Glomerular endothelial cell (primary cell): ENCODE measurements at places on chromosomes 2 and 18. TPM values are rescaled to one million over a fixed set of nuclear protein-coding genes. Genes with fewer than 3 reads are reported as not detected.

The DSC1 gene
- not detected in 2 replicates for total RNA-seq

The IL36RN gene
- not detected in 2 replicates for total RNA-seq

The CFAP65 gene
- total RNA-seq = not detected in 2 replicates

The GAD1 gene
- 0.35 TPM in 1 of 2 replicates, not detected in the other for total RNA-seq

- peak; percentile 52 for DNase-seq
Measured at GRCh38 chr18:63322908-63323634, 3.5 kb upstream of the BCL2 start.

- DNase-seq = no peak
Measured at GRCh38 chr18:7117390-7118355, at the start of gene LAMA1. TSS of gene LAMA1 (minus strand) at chr18:7117797. CDS start at chr18:7117720, 77 bp downstream.

DNA sequence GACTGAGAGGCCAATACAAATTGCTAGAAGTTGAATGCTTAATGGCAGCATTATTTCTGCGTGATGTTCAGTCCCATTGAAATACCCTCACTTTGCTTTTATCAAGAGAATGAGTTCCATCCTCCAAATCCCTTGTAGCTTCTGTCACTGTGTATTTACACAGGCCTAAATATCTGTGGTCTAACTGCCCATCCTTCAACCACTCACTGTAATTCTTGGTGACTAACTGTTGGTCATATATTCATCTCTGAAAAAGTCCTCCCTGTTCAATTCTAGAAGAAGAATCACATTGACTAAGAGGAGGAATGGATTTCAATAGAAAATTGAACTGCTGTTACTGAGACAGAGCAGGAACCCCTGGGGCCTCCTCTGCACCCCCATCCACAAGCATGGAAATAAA lies 74.2 kb upstream of the L3MBTL4 start:
- DNase-seq = no peak

GRCh38 chr2:232689152-232689910 lies 7.8 kb upstream of the GIGYF2 start:
- DNase-seq = no peak

DNA sequence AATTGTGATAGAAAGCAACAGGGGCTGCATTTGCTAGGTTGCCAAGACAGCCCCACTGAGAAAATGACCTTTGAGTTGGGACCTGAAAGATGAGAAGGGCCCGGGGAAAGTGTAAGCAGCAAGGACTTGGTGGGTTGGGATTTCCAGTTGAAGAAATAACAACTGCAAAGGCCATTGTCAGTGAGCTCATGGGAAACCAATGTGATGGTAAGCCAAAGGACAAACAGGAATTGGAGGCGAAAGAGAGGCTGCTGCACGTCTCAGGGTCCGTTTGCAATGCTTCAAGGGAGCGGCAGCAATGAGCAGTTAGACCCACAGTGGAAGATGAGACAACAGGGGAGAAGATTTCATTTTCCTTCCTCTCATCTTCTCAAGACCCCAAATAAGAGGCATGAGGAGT lies 51.5 kb upstream of the RGPD4 start:
- DNase-seq = no peak

DNA sequence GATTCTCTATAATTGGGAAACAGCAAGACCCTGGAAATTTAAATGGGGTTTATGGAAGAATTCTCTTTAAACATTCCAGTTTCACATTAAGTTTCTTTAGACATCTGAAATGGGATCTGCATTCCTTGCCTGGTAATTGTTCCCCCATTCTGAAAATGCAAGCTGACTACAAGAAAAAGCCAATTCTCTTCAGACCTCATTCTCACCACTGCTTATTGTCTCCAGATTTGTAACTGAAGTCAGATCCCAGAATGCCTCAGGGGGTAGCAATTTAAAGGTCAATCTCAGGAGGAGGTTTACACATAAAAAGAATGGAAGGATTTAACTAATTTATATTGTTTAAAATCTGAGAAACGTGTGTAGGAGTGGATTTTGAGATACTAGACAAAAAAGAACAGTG lies 41.2 kb downstream of the COL3A1 start:
- DNase-seq = no peak

GRCh38 chr2:127421116-127421800 lies 3.0 kb downstream of the PROC start:
- no peak for DNase-seq

DNA sequence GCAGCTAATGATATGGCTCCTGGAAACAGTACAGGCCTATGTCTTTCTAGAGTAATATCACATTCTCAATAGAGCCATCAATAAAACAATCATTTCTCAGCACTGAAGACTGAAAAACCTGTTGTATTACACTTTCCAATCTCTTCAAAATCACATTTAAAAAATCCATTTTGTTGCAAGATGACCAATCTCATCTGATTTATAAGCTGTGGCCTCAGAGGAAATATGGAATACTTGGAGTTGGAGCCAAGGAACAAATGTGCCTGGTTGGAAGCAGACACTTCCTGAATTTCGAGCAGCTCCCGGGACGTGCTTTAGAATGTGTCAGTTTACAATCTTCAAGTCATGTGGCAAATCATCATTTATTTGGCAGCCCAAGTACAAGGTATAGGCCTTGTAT lies 114.5 kb downstream of the ADCYAP1 start:
- DNase-seq = no peak

DNA sequence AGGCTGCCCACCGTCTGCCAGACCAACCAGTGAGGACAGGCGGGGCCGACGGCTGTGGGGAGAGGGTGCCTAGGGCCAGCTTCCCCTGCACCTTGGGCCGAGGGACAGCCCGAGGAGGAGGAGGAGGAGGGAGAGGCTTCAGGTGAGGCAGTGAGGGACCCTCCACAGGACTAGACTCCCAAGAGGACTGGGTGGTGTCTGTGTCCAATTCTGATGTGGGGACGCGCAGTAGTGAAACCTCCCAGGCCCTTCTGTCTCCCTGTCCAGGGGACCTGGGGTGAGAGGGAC lies 19.8 kb upstream of the ASB1 start:
- DNase-seq = no peak

GRCh38 chr2:23850564-23851256 lies 76.2 kb downstream of the ATAD2B start:
- no peak for DNase-seq

- no peak for DNase-seq
Measured at GRCh38 chr18:64718808-64719207, 569.9 kb upstream of the LINC00305 start.

DNA sequence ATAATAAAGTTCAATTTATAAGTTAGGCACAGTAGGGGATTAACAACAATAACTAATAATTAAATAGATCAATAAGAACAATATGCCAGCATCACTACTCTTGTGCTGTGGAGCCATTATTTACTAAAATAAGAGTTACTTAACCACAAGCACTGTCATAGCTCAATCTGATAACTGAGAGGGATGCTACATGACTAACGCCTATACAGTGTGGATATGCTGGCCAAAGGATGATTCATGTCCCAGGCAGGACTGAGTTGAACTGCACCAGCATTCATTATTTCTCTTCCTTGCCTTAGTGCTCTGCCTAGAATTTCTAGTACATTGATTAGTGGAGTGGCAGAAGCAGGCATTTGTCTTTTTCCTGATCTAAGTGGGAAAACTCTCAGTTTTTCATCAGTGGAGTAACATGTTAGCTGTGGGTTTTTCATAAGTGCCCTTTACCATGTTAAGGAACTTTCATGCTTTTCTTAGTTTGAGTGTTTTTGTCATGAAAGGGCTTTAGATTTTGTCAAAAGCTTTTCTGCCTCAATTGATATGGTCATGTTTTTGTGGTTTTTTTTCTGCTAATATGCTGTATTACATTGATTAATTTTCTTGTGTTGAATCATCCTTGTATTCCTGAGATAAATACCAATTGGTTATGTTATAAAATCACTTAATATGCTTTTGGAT lies 21.7 kb downstream of the KIAA1328 start:
- no peak for DNase-seq

DNA sequence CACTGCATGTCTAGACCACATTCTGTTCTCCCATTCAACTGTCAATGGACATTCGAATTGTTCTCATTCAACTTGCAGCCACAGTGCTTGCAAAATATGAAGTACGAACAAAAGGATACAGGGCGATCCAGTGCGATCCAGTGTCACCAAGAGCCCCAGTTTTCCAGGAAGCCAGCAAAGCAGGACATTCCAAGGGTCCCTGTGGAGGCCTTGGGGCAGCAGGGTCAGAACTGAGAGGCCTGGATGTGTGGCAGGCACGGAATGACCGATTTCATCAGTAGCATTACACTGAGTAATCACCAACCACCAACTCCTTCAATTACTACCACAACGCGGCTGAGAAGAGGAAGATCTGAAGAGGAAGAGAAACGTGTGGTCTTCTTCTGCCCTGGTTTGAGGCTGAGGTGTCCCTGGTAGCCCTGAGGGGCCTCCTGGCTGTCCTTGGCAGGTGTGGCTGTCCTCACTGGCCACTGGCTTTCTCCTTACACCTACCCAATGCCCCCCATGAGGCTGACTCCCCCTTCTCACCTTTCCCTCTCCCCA lies 172.7 kb upstream of the FHL2 start:
- DNase-seq = no peak

DNA sequence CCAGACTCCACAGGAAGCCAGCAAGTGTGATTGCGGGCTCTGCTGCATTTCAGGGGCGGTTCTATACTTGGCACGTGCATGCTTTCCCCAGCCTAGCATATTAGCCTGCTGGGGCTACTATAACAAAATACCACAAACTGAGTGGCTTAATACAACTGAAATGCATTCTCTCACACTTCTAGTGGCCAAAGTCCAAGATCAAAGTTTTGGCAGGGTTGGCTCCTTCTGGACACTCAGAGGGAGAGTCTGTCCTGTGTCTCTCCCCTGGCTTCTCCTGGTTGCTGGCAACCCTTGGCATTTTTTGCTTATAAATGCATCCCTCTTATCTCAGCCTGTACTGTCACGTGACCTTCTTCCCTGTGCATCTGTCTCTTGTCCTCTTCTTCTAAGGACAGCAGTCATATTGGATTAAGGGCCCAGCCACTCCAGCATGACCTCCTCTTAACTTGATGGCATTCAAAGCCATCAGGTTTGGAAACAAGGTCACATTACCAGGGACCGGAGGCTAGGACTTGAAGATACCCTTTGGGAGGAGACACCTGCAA lies 138.7 kb downstream of the RNF152 start:
- DNase-seq = no peak

DNA sequence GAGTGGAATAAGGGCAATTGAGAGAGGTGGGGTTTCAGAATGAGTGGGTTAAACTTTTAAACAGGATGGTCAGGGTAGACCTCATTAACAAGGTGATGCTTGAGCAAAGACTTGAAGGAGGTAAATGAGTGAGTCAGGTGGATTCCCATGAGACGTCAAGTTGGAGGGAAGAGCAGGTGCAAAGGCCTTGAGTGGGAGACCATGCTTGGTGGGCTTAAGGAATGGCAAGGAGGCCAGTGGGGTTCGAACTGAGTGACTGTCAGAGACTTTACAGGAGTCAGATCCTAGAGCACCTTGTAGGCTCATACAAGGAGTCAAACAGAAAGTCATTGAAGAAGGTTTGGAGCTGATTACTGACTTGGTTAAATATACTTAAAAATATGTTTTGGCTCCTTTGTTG lies 284.1 kb downstream of the CYRIA start:
- DNase-seq = no peak

GRCh38 chr18:36155851-36156757 lies 26.4 kb downstream of the ELP2 start:
- no peak for DNase-seq

DNA sequence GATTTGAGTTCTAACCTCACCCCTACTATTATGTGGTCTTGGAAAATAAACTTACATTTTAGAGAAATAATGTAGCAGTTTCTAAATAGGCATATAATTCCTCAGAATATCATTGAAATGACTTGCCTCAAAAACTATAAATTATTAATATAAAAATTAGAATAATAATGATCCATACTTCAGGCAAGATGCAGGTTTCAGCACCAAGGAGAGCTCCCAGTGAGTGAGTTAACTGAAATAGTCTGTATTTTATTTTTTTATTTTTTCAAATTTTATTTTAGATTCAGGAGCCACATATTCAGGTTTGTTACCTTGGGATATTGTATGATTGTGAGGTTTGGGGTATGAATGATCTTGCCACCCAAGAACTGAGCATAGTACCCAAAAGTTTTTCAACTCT lies 472.2 kb upstream of the DCC start:
- DNase-seq = no peak

GRCh38 chr2:57552885-57553284 lies 493.7 kb upstream of the VRK2 start:
- no peak for DNase-seq

DNA sequence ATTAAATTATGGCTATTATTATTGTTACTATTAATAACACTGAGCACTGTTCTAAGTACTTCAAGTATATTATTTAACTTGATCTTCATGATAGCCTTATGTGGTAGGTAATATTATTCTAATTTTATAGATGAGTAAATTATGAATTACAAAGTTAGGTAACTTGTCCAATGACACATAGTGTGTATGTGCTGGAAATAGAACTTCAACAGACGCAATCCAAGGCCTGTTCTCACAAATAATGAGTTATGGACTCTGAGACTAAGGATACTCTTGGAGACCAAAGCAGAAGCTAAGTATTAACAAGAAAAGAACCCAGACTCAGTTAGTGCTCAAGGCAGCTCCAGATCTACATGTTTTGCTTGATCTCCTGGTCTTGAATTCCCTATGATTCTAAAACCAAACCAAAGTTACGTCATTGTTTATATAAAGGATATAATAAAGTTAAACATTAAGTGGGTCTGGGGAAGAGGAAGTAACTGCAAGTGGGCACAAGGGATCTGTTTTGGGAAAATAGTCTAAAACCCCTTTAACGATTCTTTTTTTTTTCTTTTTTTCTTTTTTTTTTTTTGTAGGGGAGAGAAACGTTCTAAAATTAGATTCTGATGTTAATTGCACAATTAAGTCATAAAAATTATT lies 211.3 kb downstream of the ERBB4 start:
- DNase-seq = no peak

DNA sequence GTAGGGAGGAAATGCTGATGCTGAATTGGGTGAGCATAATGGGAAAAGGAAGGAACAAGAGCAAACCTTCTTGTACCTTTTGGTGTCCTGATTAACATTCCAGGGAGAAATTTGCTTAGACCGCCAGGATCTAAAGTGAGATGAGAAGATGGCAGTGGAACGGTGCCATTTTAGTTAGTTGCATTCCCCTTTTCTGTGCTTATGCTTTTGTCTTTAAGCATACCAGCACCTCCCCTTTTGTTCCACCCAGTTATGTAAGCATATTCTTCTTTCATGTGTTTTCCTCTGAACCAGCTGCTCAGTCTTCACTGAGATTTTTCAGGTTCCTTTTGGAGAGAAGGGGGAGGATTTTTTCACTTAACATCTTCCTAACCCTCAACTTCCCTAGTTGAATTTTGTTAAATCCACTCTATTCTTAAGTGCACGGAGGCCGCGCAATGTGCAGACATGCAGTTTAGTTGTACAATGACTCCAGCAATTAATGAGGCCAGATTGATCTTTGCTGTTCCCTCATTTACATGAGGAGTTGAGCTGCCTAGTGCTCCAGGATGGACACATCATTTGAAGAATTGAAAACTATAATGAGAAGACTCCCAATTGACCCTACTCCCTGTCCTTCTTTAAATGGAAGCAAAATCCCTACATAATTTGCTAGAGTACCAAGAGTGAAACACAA lies 73.9 kb downstream of the MAP4K4 start:
- DNase-seq = no peak
